ENCODE measurements at places on chromosomes 1 and 21.

DNA sequence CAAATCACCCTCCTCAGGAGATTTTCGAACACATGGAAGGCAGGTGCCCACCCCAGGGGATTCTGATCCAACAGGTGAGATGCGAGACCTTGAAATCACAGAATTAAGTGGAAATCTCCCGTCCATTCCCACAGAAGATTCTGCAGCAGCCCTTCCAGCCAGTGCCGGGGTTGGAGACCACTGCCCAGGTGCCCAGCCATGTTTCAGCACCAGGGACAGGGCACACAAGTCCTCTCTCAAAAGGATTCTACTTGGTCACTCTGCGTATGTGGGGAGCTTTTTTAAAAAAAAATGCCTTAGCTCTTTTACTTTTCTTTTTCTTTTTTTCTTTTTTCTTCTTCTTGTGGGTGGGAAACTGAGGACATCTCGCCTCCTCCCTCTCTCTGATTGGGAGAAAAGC is 80.7 kb downstream of the VWA5B1 start:
- DNase-seq = no peak

DNA sequence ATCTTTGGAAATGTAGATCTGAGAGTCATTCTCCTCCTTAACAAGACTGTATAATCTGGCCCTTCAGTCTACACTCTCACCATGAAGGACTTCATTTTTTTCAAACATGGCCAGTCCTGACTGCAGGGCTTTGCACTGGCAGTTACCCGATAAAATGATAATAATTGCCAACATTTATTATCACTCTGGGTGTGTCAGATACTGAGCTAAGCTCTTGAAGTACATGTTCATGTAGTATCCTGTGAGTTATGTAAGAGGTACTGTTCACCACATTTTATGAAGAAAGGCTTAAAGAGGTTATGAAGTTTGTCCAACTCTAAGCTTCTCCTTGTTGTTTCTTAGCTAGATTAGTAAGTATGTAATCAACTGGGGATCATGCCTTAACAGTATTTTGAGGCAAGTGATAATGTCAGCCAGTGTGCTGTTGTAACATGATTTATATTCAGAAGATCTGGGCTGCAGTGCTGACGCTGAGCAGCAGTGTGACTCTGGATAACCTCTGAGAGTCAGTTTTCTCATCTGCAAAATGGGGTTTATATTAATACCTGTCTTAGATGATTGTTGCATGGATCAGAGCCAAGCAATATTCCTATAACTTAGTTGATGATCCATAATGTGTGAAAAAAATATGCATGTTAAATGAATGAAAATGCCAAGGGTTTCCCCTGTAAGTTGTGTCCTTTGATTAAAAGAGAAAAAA is 42.1 kb upstream of the LEPR start:
- DNase-seq = no peak

DNA sequence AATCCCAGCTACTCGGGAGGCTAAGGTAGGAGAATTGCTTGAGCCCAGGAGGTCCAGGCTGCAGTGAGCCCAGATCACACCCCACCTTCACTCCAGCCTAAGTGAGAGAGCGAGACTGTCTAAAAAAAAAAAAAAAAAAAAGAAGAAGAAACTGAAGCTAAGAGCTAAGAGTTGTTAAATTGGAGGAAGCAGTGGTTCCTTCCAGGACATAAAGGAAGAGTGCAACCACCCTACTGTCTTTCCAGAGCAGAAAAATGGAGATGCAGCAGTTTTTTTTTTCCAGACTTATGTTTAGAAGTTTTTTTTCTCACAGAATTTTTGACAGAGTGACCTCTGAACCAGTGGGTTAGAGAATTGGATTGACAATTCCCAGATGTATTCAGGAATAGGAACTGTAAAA is 88.7 kb downstream of the HLX start:
- no peak for DNase-seq

DNA sequence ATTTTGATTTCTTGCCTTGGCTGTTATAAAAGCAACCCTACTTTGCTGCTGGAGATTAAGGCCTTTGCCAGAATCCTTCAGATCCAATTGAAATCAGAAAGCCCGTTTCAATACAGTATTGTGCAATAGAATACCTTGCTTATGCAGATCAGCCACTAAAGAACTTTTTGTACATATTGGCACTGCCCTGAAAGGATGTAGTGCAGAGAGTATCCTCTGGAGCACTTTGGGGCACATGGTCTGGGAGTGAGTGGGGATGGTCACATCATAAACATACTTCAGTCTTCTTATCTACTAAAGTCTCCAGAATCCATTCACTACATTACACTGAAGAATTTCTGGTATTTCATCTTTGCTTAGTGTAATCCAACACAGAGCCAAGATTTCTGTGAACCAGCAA is 189.0 kb downstream of the CENPF start:
- DNase-seq = no peak

Measured in activated naive CD4-positive, alpha-beta T cell treated with anti-CD3 and anti-CD28 coated beads, Interleukin-2, amount 50 U/mL, for 16 hours (primary cell).